NCI-H2081 treated with DMSO at 0.1 percent for 48 hours (cell line): ENCODE measurements at places on chromosomes 5 and 9.

DNA sequence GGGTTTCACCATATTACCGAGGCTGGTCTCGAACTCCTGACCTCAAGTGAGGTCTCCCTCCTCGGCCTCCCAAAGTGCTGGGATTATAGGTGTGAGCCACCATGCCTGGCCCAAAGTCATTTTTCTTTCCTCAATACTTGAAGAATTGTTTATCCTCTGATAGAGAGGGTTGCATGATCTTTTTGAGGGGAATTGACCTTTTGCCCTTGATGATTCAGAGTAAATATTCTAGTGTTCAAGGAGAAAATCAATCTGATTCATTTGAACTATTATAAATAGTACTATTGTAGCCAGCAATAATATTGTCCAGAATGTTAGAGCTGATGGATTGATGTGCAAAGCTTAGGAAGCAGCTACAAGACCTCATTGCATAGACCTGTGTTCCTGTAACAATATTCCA, 47.1 kb downstream of the UGCG start:
- no peak for DNase-seq

DNA sequence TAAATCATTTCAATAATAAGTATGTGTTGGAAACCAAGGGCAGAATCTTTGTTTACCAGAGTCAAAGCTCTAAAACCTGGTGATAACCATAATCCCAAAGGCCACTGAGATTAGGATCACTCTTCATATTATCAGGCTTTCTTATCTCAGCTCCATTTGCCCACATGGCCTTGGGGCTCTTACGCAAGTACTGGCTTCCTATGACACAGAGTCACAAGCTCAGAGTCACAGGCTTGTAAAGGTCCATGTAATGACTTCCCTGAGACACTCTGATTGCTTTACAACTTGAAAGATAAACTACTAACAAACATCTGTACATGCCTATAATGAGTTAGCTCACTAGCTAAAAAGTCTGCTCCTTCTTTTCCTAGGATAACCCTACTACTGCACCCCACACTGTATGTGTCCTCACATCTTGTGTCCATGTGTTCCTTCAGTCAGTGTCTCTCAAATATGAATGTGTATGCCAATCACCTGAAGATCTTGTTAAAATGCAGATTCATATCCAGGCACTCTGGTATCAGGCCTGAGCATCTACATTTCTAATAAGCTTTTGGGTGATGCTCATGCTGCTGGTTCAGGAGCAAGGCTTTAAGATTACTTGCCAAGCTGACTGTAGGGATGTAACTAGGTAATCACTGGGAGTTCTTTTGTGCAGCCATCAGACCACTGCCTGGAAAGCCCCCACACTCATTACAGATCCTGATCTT, 28.4 kb downstream of the SEMA6A start:
- DNase-seq = no peak

DNA sequence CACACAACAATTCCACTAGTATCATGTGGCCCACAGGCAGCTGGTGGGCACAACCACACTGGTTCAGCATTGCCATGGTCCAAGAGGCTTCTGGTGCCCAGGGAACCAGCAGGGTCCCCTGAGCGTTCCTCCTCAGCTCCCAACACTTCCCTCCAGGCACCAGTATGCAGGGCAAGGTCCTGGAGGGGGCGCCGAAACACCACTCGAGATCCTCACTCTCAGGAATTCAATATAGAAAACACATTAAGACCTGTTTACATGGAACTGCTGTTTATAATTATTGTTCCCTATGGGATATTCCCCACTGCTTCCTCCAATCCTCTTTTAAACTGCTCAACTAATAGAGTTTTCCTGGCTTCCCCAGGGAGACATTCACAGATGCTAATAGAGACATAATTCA, 91.9 kb upstream of the GABRP start:
- DNase-seq = no peak

- no peak for DNase-seq
These were observed 185.1 kb downstream of the SMARCA2 start for GRCh38 chr9:2199999-2200796.

- no peak for DNase-seq
These were observed 213.4 kb downstream of the PALM2AKAP2 start for GRCh38 chr9:109993250-109993978.

DNA sequence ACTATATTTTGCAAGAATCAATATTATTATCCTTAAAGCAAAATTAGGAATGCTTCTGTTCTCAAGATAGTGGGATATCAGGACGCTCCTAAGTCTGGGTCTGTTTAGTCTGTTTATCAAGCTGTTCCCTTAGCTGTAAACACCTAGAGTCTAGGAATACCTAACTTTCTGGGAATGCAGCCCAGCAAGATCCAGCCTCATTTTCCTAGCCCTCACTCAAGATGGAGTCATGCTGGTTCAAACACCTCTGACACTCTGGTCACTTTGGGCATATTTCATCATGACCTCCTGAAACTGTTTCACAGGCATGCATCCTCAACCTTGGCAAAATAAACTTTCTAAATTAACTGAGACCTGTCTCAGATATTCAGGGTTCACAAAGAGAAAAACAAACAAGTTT, 14.4 kb upstream of the MRPS30 start:
- DNase-seq = no peak
